ENCODE measurements at places on chromosomes 3 and 15.

DNA sequence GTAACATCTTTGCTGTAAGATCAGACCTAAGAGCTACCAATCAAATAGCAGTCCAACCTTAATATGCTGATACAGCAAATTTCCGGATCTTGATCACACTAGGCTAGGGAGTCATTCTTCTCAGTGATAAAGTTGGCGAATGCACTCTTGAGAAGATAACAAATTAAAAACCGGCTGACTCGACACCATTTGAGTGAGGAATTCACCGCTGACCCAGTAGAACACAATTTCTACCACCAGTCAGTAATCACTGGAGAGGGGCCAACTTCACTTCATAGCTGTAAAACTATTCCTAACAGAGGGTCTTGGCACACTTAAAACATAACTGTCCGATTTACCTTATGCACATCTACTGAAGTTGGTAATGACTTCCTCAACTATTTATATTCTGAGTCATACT, 47.2 kb downstream of the MEIS2 start:
- no peak for DNase-seq
- peaks cover 15% of the 10 kb centered on the region for H3K4me1 ChIP-seq
- H3K27me3 ChIP-seq = no peaks in the 10 kb centered on the region
- H3K4me3 ChIP-seq = no peak overlapping the region

GRCh38 chr15:97522347-97522746, 438.2 kb upstream of the ARRDC4 start:
- H3K4me1 ChIP-seq = peaks cover 9% of the 10 kb centered on the region
- no peaks in the 10 kb centered on the region for H3K36me3 ChIP-seq
- no peak overlapping the region for H3K4me3 ChIP-seq
- H3K27ac ChIP-seq = no peak overlapping the region

- H3K27me3 ChIP-seq = no peaks in the 10 kb centered on the region
- peaks cover 20% of the 10 kb centered on the region for H3K4me1 ChIP-seq
- no peak overlapping the region for H3K4me3 ChIP-seq
- peak; percentile 27 for DNase-seq
- no peaks in the 10 kb centered on the region for H3K36me3 ChIP-seq
Observed at GRCh38 chr3:121648219-121648958, 12.3 kb downstream of the HCLS1 start.

DNA sequence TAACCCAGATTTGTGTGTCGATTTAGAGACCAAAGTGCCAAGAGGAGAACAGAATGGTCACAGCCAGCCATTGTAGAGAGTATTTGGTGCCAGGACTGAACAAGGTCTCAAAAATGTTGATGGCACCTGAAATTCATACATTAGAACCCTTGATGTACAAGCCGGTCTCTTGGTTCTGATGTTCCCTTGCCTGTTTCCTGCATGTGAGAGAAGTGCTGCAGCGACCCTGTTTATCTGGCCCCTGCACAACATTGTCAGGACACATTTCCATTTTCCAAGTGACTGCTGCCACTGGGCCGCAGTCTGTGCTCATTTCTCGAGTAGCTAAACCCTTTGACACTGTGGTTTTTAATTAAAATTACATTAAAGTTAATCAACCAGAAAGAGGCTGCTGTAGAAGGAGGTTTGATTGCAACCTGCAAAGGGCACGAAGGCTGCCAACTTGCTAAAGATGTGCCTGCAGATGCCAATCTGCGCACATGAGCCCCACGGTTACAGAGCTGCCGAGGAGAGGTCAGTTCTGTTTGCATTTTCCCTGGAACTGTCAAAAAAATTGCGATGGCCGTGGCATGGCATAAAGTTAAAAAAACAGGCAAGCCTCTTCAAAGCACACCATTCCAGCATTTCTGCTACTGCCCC, 136.4 kb upstream of the CMC1 start:
- H3K4me3 ChIP-seq = no peak overlapping the region
- H3K27me3 ChIP-seq = no peaks in the 10 kb centered on the region
- H3K27ac ChIP-seq = no peak overlapping the region
- H3K36me3 ChIP-seq = no peaks in the 10 kb centered on the region
- no peak for DNase-seq

- no peak overlapping the region for H3K4me3 ChIP-seq
- peaks cover 7% of the 10 kb centered on the region for H3K4me1 ChIP-seq
- no peaks in the 10 kb centered on the region for H3K27me3 ChIP-seq
- no peak for DNase-seq
Observed at GRCh38 chr15:57100136-57100539, 181.7 kb downstream of the TCF12 start.

Measured in MCF 10A (cell line).